ENCODE measurements at places on chromosomes 13 and 19.

- DNase-seq, result peak; percentile 70
These were observed 154.2 kb upstream of the KLF12 start for GRCh38 chr13:74288361-74288911.

DNA sequence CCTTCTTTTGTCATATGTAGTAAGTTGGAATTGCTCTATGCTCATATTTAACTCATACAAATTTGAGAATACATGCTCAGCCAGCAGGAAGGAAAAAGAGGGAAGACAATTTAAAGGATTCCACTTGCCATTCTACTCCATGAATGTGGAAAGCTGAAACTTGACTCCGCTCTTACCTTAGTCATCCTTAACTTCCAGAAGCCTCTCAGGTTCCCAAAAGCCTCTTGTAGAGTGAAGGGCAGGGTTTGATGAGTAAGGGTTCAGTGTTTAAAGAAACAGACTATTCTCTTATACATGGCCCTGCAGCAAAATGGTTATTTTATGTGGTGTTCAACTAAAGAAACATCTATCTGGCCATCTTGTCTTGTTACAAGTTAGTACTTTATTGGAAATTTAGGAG is 27.1 kb downstream of the FAM124A start:
- DNase-seq, result no peak

- DNase-seq, result no peak
These were observed 84.0 kb downstream of the MZT1 start for GRCh38 chr13:72643311-72643989.

- DNase-seq, result no peak
These were observed 53.0 kb downstream of the DPY19L3 start for GRCh38 chr19:32458500-32459123.

DNA sequence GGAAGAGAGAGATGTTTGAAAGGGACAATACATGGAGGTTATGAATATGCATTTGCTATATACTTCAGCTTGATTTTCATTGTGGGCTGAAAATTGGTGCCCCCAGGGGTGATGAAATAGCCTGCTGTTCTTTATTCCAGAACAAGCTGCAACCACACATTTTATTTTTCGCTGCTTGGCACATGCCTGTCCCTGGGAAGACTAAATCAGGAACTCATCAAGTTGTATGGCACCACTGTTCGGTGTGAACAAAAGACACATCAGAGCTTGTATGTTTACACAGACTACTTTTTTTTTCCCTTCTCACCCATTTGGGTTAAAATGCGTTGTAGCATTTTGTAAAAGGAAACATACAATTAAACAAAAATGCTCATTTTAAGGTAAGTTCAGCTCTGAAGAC is 230.7 kb downstream of the NALCN start:
- no peak for DNase-seq

DNA sequence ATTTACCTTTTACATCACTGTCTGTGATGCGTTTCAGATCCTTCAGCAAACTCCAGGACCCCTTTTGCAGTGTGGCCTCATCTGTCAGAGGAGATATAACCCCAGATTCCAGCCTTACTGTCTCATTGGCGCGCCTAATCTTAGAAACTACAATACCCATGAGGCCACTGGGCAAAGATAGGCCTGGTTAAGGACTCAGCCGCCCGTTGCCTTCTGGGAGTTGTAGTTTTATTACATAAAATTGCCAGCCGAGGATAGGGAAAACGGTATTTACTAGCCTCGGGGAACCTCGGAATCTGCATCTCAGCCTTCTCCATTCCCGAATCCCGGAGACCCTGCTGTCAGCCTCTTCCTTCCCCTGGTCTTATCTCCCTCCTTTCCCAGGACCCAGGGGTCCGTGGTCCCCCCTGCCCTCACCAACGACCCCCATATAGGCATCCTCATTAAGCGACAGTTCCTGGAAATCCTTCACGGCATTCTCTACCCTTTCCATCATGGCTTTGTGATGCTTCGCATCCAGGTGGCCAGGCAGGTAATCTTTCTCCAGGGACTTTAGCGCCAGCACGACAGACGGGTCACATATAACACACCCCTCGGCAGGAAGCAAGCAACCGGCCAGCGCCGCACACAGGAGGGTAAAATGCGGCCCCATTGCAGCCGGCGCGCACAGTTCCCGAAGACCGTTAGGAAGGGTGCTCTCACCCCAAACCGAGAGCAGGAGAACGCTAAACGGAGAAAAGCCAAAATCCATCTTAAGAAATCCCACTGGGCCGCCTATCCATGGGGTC is 1.3 kb downstream of the IZUMO1 start:
- DNase-seq, result no peak

- no peak for DNase-seq
These were observed 318.3 kb downstream of the NDFIP2 start for GRCh38 chr13:79799059-79799867.

DNA sequence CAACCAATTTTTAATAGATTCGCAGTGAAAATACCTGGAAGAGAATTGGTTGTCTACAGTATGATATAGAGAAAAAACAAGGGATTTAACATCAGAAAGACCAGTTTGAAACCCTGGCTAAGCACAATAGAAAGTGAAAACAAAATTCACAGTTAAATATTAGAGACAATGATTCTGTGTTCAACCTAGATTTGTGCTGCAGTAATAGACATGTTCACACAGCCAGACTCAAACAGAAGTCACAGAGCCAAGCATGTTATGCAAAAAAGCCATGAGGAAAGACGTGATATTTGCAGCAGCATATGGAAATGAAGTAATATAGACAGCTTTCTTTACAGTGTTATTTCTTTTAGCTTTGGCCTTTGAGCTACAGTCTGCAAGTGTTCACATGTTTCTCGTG is 48.1 kb downstream of the SCEL start:
- no peak for DNase-seq

GRCh38 chr19:46529622-46530451 is 34.2 kb upstream of the PNMA8B start:
- DNase-seq, result no peak

DNA sequence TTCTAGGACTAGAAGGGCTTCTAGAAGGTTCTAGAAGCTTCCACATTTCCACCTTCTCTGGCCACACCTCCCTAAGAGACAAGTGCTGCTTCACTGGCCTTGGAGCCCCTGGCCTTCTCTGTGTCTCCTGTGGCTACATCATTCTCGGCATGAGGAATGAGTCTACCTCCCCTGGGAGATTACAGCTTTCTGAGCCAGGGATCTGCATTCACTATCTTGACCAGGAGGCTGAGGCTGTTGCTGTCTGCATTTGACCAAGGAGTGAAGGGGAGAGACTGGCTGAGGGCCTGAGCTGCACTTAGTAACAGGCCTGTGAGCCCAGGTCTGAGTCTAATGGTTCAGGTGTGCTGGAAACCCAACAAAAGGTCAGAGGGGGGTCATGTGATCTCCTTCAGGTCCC is 5.3 kb downstream of the CPAMD8 start:
- no peak for DNase-seq

GRCh38 chr19:34336781-34337271 is 28.2 kb upstream of the GPI start:
- DNase-seq, result no peak

Measured in C1 segment of cervical spinal cord (tissue), 14 donors.